ENCODE measurements at places on chromosomes 12 and 14.

DNA sequence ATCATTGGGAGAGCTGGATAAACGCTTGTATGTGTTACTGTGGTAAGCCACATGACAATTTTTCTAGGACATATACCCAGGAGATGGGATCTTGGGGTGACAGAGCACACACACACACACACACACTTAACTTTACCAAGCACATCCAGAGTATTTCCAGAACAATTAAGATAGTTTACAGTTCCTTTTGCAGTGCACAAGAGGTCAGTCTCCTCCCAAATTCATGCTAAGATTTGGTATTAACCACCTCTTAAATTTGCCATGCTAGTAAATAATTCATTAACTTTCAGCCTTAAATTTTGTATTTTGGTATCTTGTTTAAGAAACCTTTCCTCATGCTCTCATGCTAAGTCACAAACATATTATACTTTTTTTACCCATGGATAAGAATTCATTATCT lies 33.9 kb upstream of the LIMA1 start:
- no peak for DNase-seq

- no peak for DNase-seq
These were observed 580.1 kb upstream of the SEL1L start for GRCh38 chr14:82113710-82114109.

DNA sequence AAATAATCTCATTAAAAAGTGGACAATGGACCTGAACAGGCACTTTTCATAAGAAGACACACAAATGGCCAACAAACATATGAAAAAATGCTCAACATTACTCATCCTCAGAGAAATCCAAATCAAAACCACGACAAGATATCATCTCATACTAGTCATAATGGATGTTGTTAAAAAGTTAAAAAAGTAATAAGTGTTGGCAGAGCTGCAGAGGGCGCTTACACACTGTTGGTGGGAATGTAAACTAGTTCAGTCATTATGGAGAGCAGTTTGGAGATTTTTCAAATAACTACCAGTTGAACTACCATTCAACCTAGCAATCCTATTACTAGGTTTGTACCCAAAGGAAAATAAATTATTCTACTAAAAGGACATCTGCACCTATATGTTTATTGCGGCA lies 47.2 kb downstream of the FOXG1 start:
- no peak for DNase-seq

GRCh38 chr12:93624595-93625294 lies 52.3 kb downstream of the SOCS2 start:
- no peak for DNase-seq

GRCh38 chr12:62250671-62251608 lies 9.3 kb upstream of the USP15 start:
- DNase-seq = no peak

- DNase-seq = peak; percentile 62
These were observed at the start of gene CLEC2B for GRCh38 chr12:9869307-9870161. CLEC2B (minus strand) TSS chr12:9869354.

DNA sequence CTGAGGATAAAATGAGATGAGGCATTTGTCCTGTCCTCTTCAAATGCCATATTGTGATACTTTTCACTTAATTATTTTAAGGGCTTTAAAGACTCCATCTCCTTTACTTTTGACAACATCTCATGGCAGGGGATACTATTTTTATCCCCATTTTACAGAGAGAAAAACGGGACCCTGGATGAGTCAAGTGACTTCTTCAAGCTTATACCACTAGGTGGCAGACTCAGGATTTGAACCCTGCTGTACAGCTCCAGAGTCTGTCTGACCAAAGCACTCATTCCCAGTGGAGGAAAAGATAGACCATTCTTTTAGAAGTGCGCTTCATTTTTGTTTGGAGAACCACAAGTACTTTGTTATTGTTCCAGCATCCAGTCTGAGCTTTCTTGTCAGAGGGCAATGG lies 1.7 kb upstream of the SMOC1 start:
- DNase-seq = peak; percentile 84

DNA sequence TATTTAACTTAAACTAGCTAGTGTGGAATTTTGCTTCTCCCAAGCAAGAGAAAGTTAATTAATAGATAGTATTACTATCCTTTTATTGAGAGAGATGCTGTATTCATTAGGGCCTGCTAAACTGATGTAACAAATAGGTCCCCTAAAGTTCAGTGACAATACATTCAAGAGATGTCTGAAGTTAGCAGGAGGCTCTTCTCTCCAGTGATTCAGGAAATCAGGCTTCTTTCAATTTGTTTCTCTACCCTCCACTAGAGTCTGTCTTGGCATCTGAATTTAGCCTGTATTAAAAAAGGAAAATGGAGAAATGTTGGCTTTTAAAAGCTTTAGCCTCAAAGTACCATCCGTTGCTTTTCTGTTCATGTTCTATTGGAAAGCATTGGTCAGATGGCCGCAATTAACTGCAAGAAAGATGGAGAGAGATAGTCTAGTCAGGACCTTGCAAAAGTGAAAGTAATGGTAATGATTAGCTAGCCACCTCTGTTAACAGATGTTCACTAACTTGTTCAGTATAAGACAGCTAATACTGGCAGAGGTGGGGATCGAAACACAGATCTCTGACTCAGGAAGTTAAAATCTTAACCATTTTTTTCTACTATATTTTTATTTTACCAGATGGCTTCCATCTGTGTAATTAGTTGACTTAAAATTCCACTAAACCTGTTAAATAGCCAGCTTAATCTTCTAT lies 786.8 kb downstream of the TMTC2 start:
- no peak for DNase-seq

DNA sequence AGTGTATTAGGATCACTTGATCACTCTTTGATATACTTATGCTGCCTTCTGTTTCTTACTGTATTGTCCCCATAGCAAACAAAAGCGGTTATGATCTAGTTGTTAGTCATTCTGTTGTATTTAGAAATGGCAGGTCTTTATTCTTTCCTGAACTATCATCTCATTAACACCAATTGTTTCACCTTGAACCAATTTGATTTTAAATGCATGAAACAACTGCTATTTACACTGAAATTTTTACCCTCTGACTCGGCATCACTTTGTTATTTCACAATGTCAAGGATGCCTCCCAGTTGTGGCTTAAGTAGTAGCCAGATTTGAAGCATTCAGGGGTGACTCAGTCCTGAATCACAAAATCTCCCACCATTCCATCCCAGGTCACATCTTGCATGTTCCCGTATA lies 303.5 kb downstream of the EGLN3 start:
- DNase-seq = no peak

DNA sequence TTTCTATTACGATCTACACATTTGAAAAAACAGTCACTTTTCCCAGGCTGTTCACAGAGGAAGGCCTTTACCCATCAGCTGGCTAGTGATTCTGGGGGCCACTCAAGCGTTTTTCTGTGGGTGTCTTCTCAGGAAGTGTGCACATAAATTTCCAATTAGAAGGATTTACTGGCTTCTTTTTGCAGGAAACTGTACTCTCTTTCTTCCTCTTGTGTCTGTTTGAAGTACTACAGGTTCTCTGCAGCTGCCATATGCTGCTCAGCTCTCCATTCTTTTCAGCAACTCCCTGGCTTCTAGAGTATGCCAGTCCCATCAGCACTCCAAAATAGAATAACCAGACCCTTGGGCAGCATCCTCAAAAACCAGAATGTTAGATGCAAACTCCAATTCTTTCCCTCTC lies 110.4 kb upstream of the NAV3 start:
- no peak for DNase-seq

- no peak for DNase-seq
These were observed 15.1 kb downstream of the CPNE8 start for GRCh38 chr12:38890102-38890855.

GRCh38 chr12:72209086-72209485 lies 63.1 kb upstream of the TRHDE start:
- no peak for DNase-seq

DNA sequence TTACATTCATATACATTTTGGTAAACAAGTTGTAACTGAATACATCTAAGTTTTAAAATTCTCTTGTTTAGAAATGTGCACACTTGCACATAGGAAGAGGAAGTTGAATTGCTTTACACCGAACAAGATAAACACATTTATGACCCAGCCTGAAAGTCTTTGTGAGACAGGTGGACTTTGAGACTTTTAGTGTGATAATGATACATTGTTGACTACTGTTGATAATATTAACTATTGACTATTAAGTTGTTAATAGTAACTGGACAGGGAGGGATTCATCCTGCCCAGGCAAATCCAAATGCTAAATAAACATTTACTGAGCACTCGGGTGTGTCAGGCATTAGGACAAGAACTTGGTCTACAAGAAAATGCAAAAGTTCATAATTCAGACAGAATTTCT lies 68.0 kb downstream of the AVPR1A start:
- no peak for DNase-seq

DNA sequence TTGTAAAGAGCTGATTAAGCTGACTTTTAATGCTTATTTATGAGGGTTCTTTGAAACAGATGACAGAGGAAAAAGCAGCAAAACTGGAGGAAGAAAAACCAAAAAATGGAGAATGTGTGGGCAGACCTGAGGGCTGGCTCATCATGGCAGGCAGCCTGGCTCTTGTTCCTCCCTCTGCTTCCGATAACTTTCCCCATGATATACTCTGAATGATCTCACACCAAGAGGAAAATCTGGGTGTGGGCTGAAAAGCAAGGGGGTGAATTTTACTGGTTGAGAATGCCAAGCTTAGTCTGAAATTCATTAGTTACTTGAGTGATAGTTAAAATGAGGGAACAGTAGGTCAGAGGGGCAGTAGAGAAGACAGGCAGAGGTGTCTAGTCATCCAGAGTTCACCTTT lies 330.1 kb upstream of the PRICKLE1 start:
- no peak for DNase-seq

DNA sequence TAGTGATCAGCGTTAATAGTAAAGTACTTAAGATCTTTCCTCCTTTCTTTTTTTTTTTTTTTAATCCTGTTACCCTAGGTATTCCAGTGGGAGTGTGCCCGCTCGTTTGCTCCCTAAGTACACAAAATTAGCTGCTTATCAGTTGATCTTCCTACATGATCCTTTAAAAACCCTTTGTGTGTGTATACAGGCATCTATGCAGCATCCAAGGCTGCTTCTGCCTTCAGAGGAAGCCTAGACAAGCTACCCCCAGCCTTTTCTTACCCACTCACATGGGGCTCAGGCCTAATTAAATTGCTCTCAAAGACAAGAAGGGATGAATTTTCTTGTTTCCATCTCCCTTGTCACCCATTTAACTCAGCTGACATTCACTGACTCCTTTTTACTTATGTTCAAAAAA lies 343.4 kb upstream of the LMO3 start:
- DNase-seq = no peak

DNA sequence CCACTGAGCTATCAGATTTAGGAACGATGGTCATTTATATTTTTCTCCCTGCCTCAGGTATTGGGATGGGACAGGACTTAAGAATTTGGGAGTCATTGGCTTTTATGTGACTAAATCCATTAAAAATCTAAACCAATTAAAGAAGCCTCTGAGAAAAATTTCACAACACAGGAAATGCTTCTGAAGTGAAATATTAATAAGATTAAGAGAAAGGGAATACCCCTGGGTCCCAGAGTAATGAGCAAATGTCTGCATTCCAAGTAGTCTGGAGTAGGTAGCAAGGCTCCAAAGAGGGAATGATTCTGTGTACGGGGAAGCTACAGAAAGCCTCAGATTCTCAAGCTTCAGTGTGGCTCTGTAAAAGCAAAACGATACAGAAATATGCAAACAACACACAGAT lies 707 bp upstream of the MED6 start:
- no peak for DNase-seq

GRCh38 chr14:46571970-46572369 lies 79.6 kb downstream of the RPL10L start:
- no peak for DNase-seq

DNA sequence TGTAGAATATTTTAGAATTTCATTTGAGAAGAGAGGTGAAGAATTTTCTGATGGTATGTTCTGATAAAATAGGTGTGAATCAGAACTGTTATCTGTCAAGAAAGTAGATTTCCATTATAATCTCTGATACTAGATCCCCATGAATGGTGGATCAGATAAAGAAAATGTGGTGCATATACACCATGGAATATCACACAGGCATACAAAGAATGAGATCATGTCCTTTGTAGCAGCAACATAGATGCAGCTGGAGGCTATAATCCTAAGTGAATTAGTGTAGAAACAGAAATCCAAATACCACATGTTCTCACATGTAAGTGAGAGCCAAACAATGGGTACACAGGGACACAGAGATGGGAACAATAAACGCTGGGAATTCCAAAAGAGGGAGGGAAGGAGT lies 372.0 kb upstream of the ATP2B1 start:
- DNase-seq = no peak

GRCh38 chr14:70269582-70269981 lies 80.8 kb upstream of the SLC8A3 start:
- no peak for DNase-seq

- no peak for DNase-seq
These were observed 14.9 kb downstream of the SLC7A7 start for GRCh38 chr14:22800346-22800745.

- no peak for DNase-seq
These were observed 44.0 kb upstream of the SINHCAF start for GRCh38 chr12:31369712-31370521.

- no peak for DNase-seq
These were observed 136.1 kb downstream of the ASCL1 start for GRCh38 chr12:103093499-103094106.

GRCh38 chr14:51071857-51072256 lies 23.0 kb downstream of the TRIM9 start:
- no peak for DNase-seq

GRCh38 chr12:122152754-122153153 lies 21.3 kb downstream of the IL31 start:
- no peak for DNase-seq

DNA sequence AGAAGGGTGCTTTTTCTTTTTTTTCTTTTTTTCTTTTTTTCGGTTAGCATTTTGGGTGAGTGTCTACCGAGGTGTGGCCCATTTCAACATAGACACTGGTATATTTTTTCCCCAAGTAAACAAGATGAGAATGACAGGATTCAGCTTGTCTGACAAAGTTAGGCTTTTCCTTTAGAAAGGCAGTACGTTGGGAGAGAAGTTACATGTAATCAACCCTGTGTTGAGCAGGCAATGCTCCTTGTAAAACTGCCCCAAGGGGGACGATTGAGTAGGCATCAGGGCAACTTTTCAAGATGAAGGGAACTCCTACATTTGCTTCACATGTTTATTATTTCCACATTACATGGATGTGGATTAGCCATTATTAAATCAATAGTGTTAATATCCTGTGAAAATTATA lies 1.7 kb downstream of the EMP1 start:
- DNase-seq = no peak

DNA sequence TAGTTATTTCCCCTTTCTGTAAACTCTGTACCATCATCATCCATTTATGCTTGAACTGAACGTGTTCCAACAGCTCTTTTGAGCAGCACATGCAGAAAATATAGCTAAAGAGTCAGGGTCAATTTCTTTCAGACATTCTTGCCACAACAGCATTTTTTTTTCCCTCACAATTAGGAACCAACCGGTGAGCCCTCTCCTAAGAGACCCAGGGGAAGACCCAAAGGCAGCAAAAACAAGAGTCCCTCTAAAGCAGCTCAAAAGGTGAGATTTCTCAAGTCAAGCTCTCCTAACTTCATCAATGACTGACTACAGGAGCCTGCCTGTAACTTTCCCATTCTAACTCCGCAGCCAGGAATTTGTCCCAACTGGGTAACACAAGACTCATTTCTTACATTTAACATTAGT lies 3.5 kb downstream of the HMGA2 start:
- DNase-seq = no peak
